ENCODE measurements at places on chromosomes 11 and 22. TPM values are rescaled to one million over a fixed set of nuclear protein-coding genes. Genes with fewer than 3 reads are reported as not detected.
A peak's percentile ranks its signal among the peaks of the same experiment; 100 is the strongest.

Gene ARL2
- total RNA-seq, result 88.2 TPM

DNA sequence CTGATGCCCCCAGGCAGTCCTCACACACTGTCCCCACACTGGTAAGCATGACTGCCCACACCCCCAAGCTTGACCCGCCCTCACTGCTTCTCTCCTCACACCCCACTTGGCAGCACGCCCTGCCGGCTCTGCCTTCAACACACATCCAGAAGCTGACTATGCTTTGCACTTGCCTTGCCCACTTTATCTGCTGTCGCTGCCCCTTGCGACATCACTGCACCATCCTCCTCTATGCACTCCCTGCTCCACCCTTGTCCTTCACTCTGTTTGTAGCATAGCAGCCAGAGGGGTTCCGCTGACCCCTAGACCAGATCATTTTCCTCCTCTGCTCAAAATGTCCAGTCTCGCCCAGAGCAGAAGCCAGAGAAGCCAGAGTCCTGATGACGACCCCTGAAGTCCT is 25.3 kb upstream of the SLC25A1 start:
- peak; percentile 54 for DNase-seq

Gene GPHA2
- total RNA-seq, result not detected

Gene OR51E1
- total RNA-seq, result 0.67 TPM

- DNase-seq, result peak; percentile 91
Measured at GRCh38 chr22:41780746-41781505, 19.6 kb upstream of the CCDC134 start.

Gene SCN2B
- 1.4 TPM for total RNA-seq

GRCh38 chr11:134652586-134653255 is 240.7 kb upstream of the B3GAT1 start:
- no peak for DNase-seq

Gene SLC5A4
- 0.32 TPM for total RNA-seq

Gene KCNQ1OT1
- 1.8 TPM for total RNA-seq

DNA sequence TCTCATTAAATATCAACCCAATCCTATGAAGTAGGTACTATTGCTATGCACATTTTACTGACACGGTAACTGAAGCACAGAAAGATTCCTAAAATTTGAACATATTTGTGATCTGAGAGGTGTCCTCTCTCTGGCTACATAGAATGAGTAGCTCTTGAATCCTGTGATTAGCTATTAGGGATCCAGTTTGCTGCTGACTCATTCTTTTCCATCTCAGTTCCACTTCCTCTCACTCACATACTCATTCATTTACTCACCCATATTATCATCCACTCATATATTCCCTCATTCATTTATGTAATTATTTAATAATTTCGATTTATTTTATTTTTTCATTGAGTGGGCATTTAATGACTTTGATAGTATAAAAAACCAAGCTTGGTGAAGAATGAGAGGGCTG is 42.7 kb downstream of the OR5B17 start:
- no peak for DNase-seq

GRCh38 chr11:60993615-60994014 is 22.1 kb downstream of the CD6 start:
- no peak for DNase-seq

DNA sequence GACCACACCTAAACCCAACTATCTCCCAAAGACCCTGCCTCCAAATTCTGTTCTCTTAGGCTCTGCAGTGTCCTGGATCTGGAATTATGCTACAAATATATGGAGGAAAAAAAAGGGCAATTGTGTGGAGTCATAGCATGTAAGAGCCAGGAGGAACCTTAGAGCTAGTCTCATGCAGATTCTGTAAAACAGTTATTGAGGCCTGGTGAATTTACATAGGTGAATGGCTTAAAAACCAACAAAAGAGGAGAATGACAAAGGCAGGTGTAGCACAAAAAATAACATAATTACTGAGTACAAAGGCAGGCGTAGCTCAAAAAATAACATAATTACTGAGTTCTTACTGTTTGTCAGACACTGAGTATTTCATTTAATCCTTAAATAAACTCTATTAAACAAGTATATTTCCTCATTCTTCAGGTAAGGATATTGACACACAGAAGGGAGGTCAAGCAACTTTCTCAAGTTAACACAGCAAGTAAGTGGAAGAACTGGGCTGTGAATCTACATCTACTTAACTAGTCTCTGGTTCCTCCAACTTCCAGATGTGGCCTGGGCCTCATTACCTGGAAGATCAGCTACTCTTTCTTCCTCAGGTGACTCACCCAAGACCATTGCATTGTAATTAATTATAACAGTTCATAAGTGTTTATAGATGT is 938.9 kb upstream of the TENM4 start:
- DNase-seq, result no peak

All from posterior vena cava (tissue), 2 donors.